CD4-positive, alpha-beta T cell treated with Interleukin-21 for 1 hour (primary cell): ENCODE measurements at places on chromosomes 7 and 10.

GRCh38 chr7:36040679-36041078 lies 112.4 kb upstream of the EEPD1 start:
- no peak for DNase-seq

GRCh38 chr10:17685233-17685840 lies 41.4 kb downstream of the STAM start:
- DNase-seq = peak; percentile 58

DNA sequence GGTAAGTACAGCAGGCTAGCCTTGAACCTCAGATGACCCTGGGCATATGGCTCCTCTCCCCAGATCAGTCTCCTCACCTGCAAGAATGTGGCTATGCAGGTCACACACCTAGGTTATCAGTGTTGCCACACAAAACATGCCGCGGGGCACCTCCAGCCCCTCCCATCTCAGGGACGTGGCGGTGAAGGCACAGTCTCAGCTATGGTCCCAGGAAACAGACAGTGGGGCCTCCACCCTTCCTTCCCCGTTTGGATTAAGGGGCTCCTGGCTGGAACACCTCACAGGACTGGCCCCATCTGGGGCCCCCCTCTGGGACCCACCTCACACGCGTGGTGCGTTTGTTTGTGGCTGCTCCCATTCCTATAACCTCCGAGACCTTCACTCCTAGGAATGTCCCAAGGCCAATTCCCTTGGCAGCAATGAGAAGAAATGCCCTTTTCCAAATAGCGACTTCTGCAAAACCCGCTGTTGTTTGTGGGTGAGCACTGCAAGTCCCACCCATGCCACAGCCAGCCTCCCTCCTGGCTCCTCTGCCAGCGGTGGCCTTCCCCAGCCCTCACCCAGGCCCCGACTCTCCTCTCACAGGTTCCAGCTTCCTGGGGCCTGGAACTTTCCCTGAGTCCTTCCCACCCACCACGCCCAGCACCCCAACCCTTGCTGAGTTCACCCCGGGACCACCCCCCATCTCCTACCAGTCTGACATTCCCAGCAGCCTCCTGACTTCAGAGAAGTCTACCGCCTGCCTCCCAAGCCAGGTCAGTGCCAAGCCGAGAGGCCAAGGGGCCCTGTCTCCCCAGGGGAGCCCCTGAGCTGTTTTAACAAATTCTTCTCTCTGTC lies 17.1 kb downstream of the ZMIZ2 start:
- no peak for DNase-seq

GRCh38 chr10:17683541-17683940 lies 39.6 kb downstream of the STAM start:
- no peak for DNase-seq

DNA sequence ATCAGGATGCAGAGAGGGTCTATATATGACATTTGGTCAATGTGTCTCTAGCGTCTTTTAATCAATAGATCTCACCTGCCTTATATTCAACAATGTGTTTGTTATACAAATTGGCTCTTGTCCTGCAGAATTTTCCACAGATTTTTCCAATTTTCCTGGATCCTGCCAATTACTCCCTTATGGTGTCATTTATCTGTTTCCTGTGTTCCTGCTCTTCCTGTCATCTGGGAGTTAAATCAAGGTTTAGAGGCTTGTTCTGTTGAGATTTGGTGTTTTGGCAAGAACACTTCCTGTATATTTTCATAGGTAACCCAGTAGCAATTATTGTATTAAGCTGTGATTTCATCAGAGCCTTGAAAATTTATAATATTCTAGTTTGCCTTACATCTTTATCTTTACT lies 8.8 kb upstream of the C10orf71 start:
- no peak for DNase-seq

- DNase-seq = no peak
Observed at GRCh38 chr10:132967540-132967939, 25.2 kb upstream of the CFAP46 start.
